ENCODE measurements at places on chromosomes 2 and 18.

- no peak for DNase-seq
Measured at GRCh38 chr2:236670235-236670620, 100.6 kb downstream of the ACKR3 start.

DNA sequence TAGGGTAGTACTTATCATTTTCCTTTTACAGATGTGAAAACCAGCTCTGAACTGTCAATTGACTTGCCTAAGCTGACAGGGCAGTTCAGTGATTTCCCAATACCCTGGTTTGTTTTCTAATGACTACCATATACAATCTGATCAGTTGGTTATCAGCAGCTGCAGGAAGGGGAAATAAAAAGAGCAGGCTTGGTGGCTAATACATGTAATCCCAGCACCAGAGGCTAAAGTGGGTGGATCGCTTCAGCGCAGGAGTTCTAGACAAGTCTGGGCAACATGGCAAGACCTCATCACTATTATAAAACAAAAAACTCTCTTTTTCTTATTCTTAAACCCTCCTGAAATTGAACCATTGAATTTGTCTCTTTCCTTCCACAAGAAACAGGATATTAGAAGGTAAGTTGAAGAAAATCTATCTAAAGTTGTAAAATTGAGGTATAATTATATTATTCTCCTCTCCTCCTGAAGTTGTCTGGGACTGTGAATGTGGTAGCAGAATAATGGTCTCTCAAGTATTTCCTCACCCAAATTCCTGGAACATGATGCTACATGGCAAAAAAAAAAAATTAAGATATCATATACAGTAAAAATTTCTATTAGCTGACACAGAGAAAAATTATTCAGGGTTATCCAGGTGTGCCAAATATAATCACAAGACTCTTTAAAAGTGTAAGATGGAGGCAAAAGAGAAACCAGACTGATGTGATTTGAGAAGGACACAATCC, 1441.6 kb downstream of the SUCLG1 start:
- DNase-seq = no peak

- DNase-seq = no peak
Measured at GRCh38 chr2:127685410-127686080, 10.2 kb upstream of the LIMS2 start.

- no peak for DNase-seq
Measured at GRCh38 chr2:127188797-127189196, 31.3 kb downstream of the CYP27C1 start.

- DNase-seq = no peak
Measured at GRCh38 chr2:234251326-234252271, 201.1 kb downstream of the SPP2 start.

DNA sequence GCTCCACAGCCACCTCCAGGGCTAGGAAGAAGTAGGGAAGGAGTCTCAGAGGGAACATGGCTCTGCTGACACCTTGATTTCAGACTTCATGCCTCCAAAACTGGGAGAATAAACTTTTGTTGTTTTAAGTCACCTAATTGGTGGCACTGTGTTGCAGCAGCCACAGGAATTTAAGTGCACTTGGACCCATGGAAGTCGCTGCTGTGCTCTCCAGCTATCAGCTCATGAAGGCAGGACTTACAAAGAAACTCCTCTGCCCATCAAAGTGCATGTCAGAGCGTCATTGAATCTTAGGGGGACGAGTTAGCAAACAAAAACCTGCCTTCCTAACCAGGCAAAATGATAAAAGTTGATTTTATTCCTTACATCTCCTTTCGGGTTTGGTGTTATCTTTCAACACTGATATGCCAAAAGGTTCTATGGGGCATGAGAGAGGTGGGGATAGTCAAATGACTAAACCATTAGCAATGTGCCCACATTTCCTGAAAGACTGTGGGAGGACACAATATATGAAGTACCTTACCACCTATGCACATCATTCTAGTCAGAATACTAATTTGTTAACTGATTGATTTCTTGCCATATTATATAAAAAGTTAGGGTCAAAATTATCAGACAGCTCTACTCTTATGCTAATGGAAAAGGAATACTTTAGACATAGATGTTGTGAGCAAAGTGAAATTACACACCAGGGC, 235.8 kb upstream of the TNP1 start:
- no peak for DNase-seq

DNA sequence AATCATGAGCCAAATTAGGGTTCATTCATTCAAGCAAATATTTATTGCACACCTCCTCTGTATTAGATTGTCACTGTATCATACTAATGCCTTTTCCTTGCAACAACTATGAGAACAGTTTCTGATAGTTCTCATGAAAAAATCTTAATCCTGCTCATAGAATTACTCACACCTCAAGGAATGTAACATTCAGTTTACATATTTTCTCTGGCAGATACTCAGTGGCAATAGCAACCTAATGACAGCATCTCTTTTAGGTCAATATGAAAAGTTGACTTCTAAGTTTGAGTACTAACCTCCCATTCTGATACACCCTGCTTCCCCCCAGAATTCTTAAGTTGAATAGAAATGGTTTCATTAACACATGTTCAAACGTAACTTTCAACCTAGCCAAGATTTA, 132.0 kb downstream of the VWC2L start:
- DNase-seq = no peak

- DNase-seq = no peak
Measured at GRCh38 chr2:106187273-106187891, 6.7 kb downstream of the UXS1 start.

DNA sequence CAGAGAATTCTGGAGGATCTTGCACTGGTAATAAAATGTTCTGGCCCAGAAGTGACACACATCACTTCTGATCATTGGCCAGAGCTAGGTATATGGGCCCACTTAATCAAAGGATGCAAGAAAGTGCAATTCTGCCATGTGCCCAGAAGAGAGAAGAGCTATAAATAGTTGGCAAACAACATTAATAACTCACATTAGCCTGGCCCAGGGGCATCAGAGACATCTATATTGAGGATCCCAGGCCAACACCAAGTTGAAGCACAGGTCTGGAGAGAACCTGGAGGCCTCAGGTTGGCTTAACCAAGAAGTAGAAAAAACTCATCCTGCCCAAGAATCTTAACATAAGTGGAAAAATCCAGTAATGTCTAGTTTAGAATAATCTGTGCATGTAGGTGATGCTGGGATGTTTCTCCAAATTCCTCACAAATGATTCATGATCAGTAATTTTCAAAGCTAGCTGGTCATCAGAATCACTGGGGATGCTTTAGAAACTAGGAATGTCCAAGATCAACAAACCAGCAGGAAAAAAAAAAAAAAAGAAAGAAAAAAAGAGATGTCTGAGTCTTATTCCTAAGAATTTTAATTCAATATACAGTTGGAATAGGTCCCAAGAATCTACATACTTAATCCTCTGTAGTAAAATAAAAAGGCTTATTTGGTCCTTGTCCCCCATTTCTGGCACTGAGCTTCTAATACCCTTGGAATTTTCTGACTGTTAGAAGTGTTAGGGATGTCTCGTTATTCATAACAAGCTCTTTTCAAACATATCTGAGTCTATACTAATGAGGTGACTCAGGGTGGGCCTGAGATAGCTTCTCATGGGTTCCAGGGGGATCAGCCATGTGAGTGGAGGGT, 35.0 kb upstream of the EVA1A start:
- DNase-seq = no peak

DNA sequence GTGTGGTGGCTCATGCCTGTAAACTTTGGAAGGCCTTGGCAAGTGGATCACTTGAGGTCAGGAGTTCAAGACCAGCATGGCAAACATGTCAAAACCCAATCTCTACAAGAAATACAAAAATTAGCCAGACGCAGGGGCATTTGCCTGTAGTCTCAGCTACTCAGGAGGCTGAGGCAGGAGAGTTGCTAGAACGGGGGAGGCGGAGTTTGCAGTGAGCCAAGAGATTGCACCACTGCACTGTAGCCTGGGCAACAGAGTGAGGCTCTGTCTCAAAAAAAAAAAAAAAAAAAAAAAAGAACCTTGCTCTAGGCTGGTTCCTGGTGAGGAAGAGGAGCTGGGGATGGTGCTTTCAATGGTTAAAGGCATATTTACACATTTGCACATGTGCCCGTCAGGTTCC, 129.4 kb downstream of the LYPD6B start:
- DNase-seq = no peak

DNA sequence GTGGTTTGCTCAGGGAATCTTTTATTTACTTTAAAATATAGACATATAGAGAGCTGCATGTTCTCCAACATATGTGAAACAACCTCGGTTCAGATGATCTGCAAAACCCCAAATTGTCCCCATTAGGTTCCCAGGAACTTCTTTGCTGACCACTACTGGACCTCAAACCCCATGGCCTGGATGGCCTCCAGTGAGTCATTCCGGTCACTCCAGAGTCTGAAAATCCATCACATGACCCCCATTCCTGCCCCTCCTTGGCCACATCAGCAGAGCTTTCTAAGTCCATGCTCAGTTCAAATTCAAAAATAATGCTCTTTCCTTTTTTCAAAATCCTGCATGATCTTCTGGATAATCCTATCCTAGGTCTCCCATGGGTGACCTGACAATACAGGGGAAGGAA, 271.0 kb downstream of the TNS1 start:
- DNase-seq = no peak

DNA sequence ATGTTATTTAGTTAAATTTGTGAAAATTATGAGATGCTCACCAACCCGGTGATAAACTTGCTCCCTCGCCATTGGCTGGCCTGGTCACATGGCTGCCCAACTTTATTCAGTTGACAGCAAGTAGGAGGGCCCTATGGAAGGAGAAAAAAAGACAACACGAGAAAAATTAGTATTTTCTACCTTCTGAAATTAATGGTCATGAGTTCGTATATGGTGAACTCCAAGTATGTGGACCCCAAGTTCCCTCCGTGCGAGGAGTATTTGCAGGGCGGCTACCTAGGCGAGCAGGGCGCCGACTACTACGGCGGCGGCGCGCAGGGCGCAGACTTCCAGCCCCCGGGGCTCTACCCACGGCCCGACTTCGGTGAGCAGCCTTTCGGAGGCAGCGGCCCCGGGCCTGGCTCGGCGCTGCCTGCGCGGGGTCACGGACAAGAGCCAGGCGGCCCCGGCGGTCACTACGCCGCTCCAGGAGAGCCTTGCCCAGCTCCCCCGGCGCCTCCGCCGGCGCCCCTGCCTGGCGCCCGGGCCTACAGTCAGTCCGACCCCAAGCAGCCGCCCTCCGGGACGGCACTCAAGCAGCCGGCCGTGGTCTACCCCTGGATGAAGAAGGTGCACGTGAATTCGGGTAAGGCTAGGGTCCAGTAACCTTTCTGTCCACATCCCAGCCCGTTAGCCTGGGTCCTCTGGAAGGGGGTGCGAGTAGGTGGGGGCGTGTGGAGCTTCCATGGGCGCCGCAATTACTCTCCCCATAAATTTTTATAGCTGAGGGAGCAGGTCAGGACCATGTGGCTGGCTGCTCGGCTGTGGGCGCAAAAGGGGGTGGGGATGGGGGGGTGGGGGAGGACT, at the start of gene HOXD4:
HOXD4 (plus strand) TSS at position 109 of the 846 bp plus-strand sequence; CDS start at position 193, 84 bp downstream.
- no peak for DNase-seq

Data from stimulated activated CD8-positive, alpha-beta memory T cell treated with anti-CD3 and anti-CD28 coated beads, Interleukin-7, amount 100 ng/mL, for 4 hours (primary cell).